ENCODE measurements at places on chromosomes 3 and 15.

- DNase-seq: no peak
Observed at GRCh38 chr3:2880218-2880756, 229.9 kb downstream of the IL5RA start.

GRCh38 chr15:60358935-60359682 lies 38.7 kb downstream of the ANXA2 start:
- peak; percentile 98 for DNase-seq

DNA sequence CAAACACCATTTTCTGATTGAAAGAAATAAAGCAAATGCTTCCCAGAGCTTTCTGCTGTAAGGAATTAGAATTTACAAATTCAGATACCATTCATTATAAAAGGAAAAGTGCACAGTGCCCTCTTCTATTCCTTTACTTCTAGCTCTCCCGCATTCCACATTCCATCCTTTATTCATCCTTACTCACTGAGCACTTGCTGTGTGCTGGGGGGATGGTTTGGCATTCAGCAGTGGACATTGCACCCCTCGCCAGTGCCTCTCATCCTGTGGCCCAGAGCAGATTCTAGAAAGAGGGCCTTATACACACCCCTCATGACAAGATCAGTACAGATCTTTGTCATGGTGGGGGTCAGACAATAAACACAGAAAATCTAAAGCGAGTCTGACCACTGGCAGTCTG lies 73.0 kb downstream of the MGLL start:
- no peak for DNase-seq

GRCh38 chr3:15815696-15816095 lies 17.9 kb upstream of the ANKRD28 start:
- DNase-seq: peak; percentile 67

- DNase-seq: no peak
Observed at GRCh38 chr3:73493543-73494308, 131.0 kb downstream of the PDZRN3 start.

- no peak for DNase-seq
Observed at GRCh38 chr15:82681371-82681770, 28.3 kb downstream of the AP3B2 start.

- no peak for DNase-seq
Observed at GRCh38 chr3:196843435-196844110, 24.1 kb upstream of the SENP5 start.

GRCh38 chr15:89781055-89781454 lies 4.9 kb downstream of the MESP2 start:
- no peak for DNase-seq

GRCh38 chr3:37502621-37503020 lies 328.2 kb upstream of the LRRFIP2 start:
- DNase-seq: no peak

DNA sequence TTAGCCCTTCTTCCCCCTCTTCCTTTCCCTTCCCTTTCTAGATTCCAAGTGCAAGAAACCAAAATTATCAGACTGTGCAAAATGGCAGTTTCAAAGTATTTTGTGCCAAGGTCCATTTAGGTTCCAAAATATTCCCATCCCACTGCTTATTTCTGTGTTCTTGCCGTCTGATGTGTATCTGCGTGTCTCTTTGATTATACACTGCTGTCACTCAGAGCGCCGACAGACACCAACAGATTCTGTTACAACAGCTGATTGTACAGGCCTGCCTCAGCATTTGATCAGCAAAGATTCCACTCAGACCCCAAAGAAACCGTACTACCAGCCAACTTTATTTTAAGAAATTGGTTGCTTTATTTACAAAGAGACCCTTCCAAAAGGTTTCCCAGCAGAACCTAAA lies 225.6 kb upstream of the SATB1 start:
- no peak for DNase-seq

GRCh38 chr15:66821307-66821706 lies 119.3 kb downstream of the SMAD6 start:
- no peak for DNase-seq

- DNase-seq: no peak
Observed at GRCh38 chr3:149221783-149222517, at the start of gene CP. TSS of gene CP (minus strand) at chr3:149221829. CDS start at chr3:149221792, 37 bp downstream.

DNA sequence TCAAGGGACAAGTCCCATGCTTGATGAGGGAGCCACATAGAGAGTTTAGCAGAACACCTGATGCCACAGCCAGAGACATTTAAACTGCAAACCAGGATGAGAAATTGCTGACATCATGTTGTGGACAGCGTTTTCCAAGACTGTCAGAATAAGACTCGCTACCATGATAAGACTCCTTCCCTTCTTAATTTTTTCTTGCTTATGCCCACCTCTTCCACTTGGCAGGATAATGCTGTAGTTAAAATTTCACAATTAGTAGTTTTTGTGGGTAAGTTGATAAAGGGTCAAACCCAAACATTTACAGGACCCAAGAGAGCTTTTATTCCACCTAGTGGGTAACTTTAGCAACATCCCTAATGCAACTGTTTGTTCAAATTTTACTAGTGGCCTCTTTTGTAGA lies 3.0 kb upstream of the PIAS1 start:
- DNase-seq: no peak

DNA sequence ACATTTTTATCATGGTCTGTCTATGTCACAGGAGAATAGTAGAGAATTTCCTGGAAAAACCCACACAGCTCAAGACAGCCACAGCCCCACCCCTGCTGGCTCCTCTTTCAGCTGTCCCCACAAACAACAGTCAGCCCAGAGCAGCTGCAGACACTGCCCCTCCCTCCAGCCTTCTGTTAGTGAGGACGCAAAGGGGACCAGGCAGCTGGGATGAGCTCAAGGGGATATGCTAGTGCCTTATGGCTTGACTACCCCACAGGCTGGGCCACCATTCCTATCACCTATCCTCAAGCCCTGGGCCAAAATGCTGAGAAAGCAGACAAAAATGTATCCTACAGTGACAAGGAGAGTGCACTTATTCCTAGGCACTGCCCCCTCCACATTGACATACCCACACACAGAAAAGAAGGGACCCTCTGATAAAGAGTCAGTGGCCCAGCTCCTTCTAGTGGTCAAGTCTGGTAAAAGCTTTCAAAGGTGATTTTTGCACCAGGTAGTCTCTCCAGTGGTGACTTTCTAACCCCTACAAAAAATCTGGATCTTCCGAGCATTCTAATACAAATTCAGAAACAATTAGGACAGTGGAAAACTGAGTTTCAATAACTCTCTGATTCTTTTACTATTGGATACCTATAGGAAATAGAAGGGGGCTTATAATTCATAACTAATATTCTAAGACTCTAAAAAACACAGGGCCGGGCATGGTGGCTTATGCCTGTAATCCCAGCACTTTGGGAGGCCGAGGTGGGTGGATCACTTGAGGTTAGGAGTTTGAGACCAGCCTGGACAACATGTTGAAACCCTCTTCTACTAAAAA lies 3.0 kb upstream of the MAP1A start:
- peak; percentile 84 for DNase-seq

- DNase-seq: no peak
Observed at GRCh38 chr15:48928877-48929538, 34.7 kb downstream of the SHC4 start.

- DNase-seq: peak; percentile 15
Observed at GRCh38 chr15:38252481-38253350, at the start of gene SPRED1. TSS of gene SPRED1 (plus strand) at chr15:38252836. CDS start at chr15:38253186, 350 bp downstream.

- DNase-seq: no peak
Observed at GRCh38 chr3:110793611-110794010, 278.0 kb upstream of the NECTIN3 start.

DNA sequence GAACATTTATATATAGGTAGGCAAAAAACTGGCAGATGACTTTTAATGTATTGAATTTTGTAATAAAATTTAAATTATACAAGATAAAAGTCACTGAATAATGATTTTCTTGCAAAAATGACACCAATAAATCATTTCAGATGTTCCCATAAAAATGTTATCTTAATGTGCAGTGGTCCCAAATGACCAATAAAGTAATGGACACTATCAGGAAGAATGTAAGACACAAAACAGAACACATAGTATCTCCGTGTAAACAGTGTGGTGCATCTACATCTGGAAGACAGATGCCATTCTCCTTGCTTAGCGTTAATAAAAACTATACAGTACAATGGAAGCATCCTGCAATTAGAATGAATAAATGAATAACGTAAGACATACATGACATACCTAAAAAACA lies 41.5 kb downstream of the FGF7 start:
- DNase-seq: no peak

GRCh38 chr3:123085932-123086627 lies 19.3 kb downstream of the PDIA5 start:
- no peak for DNase-seq

DNA sequence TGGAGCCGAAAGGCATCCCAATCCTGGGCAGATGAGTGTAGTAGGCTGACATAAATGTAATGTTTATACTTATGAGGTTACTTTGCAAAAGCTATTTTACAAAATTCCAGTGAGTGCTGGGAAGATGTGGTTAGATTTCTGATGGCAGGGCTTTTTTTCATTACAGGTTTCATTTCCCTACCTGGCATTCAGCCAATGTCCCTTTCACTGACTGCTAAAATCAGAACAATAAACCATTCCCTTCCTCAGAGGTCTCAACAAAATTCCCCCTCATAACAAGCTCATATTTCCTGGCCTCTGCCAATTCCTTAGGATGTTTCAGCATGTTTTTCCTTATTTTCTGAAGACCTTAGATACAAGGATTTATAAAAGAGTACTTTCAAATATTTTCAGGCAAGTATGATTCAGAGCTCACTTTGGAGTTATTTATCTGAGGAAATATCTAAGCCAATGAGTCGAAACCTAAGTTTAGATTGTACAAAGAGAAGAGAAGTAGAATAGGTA lies 40.9 kb upstream of the CCDC80 start:
- DNase-seq: no peak

DNA sequence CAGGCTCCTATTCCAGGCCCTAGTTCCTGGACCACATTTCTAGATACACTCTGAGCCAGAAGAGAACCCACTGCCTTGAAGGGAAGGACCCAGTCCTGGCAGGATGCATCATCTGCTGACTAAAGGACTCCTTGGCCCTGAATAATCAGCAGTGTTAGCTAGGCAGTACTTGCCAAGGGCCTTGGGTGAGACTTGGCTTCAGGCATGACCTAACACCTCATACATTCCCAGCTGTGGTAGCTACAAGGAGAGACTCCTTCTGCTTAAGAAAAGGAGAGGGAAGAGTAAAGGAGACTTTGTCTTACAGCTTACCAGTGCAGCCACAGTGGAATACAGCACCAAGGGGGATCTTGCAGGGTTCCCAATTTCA lies 26.4 kb downstream of the PEAK1 start:
- DNase-seq: no peak

GRCh38 chr3:87426918-87427317 lies 150.5 kb upstream of the POU1F1 start:
- no peak for DNase-seq

GRCh38 chr15:49918121-49918520 lies 200.9 kb downstream of the ATP8B4 start:
- no peak for DNase-seq

DNA sequence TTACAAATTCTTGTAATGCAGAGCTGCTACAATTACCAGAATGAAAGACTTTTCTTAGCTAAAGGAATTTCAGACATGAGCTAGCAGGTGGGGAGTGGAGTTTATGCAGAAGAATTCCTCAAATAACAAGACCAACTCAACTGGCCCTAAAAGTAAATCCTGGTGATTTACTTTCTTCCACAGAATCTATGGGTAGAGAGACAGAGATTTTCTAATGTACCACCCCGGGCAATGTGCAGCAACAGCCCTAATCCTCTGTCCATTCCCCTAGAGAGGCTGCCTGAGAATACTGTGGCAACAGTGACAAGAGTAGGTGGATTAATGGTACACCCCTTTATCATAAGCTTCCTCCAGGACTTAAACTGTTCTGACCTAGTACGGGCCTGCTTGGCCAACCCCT lies 55.2 kb downstream of the AQR start:
- no peak for DNase-seq

DNA sequence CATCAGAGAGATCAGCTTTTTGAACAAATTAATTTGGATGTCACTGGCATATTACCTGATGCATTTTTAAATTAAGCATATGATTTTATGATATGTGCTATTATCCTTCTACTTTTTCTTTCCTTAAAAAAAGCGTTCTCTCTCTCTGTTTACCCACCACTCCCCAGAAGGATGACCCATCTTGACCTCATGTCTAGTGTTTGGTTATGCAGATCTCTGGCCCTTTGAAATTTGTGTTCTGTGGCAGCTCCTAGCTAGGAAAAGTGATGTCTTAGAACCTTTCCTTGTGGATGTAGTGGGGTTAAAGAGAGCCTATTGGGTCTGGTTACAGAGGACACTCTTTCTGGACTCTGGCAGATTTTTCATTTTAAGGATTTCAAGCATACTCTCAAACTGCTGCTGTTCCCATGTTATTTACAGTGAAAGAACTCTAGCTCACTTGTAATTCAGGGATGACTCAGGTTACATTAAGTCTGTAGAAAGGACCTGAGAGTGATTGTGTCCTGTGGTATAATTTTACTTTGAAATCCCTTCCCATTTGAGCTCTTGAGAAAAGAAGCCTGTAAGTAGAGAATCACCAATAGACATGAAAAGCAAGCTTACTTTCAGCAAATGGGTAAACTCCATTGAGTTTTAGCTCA lies 23.8 kb downstream of the ARHGEF26 start:
- no peak for DNase-seq

DNA sequence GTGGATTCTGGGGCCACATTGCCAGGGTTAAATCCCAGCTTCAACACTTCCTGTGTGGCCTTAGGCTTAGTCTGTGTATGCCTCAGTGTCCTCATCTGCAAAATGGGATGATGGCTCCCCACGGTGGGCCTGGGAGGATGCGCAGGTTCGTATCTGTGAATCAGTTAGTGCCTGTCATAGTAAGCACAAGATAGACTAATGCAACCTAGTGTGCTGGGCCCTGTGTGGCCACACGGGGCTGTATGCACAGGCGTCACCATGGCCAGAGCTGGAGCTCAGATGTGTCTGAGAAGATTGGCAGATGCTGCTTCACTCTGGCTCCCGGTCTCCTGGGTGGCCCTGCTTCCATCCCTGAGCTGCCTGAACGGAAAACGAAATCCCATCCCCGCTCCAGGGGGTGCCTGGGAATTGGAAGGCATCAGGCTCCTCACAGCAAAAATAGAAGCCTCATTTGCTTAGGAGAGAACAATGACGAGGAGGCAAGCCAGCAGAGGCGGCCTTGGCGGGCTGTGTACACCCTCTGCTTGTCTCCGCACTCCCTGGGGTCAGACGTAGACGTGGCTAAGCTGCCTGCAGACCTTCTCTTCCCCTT lies 103.6 kb downstream of the APBA2 start:
- DNase-seq: no peak

- DNase-seq: no peak
Observed at GRCh38 chr3:14133876-14134275, 9.0 kb downstream of the TMEM43 start.

GRCh38 chr15:27223179-27223578 lies 252.2 kb downstream of the GABRG3 start:
- DNase-seq: no peak

- peak; percentile 93 for DNase-seq
Observed at GRCh38 chr3:63595221-63595620, 57.3 kb upstream of the SNTN start.

- DNase-seq: no peak
Observed at GRCh38 chr3:44066806-44067205, 174.9 kb upstream of the TOPAZ1 start.
